ENCODE measurements at places on chromosomes 2 and 18. TPM values are rescaled to one million over a fixed set of nuclear protein-coding genes. Genes with fewer than 3 reads are reported as not detected.

Gene L3MBTL4
- total RNA-seq = not detected

Gene TRAF3IP1
- 8.4 TPM for total RNA-seq

Gene PSMA8
- total RNA-seq = not detected

DNA sequence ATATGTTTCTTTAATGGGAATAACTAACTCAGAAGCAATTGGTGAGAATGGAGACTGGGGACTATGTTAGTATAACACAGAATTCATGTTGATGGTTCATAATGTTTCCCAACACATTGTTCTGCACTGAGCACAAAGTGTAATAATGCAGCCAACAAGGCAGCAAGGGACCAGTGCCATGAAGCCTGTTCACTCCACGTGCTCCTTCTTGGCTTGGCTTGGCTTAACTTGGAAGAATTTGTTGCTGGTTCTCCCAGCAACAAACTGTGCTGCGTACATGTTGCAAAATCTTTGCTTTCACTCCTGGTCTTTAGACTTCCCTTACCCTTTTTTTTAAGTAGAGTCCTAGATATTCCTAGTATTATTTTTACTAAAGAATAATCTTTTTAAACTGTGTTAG, 129.7 kb downstream of the MAP3K20 start:
- DNase-seq = peak; percentile 98

- DNase-seq = no peak
Measured at GRCh38 chr18:48061781-48062570, 131.5 kb upstream of the SMAD2 start.

- no peak for DNase-seq
Measured at GRCh38 chr2:96131813-96132745, 6.2 kb downstream of the ASTL start.

DNA sequence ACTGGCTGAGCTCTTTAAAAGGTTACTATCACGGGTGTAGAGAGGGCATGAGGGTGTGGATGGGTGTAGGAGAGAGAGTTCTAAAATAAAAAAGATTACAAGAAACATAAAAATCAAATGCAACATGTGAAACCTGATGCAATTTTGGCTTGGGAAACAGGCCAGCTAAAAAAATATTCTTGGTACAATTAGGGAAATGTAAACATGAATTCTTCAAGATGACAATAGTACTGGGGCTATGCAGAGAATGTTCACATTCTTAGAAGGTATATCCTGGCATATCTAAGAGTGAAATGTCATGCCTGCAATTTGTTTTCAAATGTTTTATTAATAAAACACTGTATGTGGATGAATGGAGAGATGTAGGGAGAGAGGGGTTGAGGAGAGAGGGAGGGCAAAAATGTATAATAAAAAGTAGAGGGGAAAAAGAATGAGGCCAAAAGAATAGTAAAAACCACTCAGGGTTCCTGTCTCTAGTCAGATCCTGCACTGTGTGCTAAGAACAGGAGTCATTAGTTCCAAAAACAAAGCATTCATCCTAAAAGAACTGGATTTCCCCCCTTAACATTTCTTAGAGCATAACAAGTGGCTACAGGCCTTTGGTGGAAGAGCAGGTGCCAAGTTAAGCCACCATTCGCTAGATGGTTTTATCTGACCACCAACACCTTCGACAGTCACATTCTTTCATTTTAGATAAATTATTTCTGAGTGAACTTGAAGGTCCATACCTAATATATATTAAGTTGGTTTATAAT, 77.3 kb downstream of the LPIN2 start:
- DNase-seq = peak; percentile 77

DNA sequence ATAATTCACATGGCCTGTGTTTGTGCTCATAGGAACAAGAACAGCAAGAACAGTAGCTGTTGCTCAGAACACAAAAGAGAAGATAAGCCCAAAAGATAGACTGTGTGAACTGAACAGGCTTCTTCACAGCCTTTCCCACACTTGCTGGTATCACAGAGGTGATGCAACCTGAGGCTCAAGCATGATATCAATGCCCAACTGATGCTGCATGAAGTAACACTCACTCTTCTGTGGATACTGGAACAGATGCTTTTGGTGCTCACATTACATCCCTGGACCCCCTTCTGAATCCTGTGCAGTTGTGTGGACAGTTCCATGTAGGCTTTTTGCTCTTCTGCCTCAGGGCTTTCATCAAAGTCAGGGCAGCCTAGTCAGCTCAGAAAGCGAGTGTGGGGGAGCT, 88.4 kb upstream of the RND3 start:
- no peak for DNase-seq

DNA sequence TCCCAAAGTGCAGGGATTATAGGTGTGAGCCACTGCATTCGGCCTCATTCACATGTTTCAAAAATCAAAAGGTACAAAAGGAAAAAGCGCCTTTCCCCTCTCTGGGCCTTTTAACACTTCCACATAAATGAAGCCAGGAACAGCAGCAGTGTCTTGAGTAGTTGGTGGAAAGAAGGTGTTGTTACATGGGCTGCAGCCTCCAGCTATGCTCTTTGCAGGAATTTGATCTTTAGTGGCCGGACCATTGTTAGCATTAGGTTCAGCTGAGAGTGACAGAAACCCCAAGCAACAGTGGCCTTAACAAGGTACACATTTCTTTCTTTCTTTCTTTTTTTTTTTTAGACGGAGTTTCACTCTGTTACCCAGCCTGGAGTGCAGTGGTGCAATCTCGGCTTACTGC, 59.1 kb downstream of the HS6ST1 start:
- no peak for DNase-seq

GRCh38 chr2:181771356-181771755, 91.0 kb upstream of the NEUROD1 start:
- no peak for DNase-seq

DNA sequence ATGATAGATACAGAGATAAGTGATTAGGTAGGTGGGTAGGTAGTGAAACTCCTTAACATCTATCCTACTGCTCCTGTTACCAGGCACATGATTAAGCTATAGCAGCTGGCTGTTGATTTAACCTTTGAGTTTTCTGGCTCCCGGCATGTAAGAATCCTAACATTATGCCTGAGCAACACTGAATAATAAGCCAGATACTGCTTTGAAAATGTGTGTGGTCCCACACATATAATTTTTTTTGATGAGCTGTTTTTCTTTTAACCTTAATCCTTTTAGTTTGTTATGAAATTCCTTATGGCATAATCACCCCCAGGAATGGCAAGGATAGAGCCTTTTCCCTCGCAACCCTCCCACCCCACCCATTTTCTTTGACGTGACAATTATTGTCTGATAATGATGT, 104.2 kb upstream of the NEUROD1 start:
- DNase-seq = peak; percentile 52

DNA sequence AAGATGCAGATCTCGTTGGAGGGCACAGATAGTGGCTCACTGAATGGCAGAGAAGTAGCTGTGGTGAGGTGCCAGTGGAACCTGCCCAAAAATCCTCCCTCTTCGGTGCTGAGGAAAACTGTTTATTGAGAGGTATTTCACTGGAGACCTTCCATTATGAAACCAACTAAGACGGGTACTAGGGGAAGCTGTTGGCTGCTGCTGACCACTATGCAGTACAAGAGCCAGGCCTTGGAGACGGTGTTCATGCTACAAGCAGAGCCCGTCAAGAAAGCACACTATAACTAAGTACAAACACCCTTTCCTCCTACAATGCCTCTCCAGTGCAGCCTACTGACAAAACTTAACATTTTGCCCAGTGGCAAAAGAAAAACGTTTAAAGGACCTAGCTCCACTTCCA, 4.6 kb downstream of the ARL5A start:
- DNase-seq = peak; percentile 30

GRCh38 chr2:23615216-23616020, 230.4 kb downstream of the KLHL29 start:
- DNase-seq = no peak

GRCh38 chr18:21762181-21762772, 21.7 kb downstream of the MIB1 start:
- no peak for DNase-seq

DNA sequence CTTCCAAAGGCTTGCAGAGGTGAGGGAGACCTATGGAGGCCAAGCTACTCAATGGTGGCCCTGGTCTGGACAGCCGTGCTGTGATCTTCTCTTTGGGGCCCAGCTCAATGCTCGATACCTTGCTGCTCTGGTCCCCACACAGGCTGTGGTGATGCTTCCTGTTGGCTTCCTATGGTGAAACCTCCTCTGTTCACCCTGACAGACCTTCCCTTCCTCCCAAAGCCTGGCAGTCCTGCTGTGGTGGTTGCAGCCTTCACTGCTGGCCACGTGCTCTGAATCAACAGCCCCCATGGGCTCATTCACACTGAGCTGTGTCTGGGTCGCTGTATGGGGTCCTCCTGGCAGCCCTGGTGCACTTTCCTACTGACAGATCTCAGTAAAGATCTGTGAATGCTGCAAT, 31.0 kb upstream of the GALR1 start:
- no peak for DNase-seq

DNA sequence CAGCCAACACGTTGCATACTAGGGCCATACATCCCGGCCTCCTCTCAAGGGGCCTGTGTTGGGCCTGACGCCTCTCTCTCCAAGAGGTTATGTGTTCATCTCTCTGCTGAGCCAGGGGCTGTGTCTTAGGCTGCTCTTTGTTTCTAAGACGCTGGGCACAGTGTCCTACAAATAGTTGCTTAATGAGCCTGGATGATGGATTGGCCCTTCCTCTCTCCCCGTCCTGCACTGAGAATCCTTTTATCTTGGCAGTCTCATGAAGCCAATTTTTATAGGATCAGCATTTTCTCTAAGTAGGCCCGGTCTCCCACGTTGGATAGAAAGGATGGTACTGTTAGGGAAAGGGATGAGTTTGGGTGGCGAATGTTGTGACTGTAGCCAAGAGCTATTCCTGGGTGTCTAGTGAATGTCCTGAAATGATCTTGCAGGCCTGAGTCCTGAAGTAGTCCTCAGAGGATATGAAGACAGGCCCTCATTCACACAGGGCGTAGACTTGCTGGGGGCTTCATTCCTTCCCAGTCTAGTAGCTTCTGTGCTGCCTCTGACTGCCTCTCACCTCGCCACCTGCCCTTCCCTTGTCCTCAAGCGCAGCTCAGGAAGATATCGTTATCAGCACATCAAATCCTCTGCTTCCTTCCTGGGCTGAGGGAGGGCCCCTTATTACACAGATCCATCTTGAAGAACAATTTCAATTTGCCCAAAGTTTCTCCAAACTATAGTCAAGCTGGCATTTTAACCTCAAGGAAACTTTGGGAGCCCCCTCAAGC, 8.8 kb downstream of the LBH start:
- no peak for DNase-seq

GRCh38 chr2:65781756-65782155, 349.4 kb upstream of the SPRED2 start:
- DNase-seq = no peak

DNA sequence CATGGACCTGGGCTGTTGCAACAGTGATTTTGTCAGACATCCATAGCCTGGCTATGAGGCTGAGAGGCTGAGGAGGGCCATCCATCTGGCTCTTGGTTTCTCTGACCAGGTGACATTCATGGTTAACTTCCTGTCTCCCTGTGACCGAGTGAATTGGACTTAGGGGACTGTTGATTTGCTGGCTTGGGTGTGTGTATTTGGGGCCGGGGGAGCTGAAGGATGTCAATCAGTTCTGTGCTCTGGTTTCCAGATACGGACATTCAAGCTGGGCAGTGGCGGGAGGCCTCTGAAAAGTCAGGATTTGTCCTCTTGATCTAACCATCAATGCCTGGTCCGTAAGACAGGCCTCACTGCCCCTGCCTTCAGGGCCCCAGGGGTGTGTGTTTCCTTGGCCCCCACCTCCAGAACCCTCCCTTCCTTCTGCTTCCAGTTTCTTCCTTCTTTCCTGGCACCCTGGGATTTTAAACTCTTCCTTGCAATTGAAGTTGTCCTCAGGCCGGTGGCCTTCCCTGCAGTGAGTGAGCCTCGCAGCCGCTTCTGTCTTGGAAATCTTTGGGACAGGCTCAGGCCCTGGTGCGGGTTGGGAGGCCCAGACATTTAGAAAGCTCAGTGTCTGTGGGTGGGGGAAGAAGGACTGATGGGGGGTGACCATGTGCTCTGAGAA, 54.7 kb upstream of the HAAO start:
- no peak for DNase-seq

DNA sequence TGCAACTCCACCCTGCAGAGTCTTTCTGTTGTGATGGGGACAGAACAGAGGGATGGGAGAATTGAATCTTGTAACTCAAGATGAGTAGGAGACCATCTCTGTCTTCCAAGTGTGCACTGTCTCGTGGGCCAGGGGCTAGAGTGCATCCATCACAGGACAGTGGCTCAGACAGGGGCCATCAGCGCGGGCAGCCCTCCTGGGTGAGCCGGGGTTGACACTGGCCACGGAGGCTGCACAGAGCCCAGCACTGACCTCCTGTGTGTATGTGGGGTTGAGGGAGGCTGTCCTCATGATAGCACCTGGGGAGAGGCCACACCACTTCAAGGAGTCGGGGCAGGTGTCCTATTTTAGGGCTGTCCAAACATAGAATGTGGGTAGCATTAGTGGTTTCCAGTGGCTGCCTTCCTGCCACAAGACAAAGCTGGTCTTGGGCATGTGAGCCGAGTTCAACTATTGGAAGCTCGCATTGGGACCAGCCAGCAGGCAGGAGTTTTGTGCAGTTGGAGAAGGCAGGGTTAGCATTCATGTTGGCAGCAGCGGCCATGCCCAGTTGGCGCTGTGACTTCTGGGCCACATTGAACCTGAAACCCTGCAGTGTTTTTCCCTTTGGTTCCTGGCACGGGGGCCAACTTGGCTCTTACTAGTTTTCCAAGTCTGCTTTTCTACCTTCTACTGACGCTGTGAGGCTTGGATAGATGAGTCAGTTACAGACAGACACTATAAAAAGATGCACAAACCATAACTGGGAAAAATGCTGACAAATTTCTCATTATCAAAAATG, 45.3 kb downstream of the ACOXL start:
- no peak for DNase-seq

- DNase-seq = no peak
Measured at GRCh38 chr2:873651-874580, 76.7 kb upstream of the SNTG2 start.

- no peak for DNase-seq
Measured at GRCh38 chr2:7436096-7436906, 519.1 kb downstream of the RNF144A start.

- DNase-seq = no peak
Measured at GRCh38 chr18:39602131-39602530, 2036.5 kb upstream of the CELF4 start.

DNA sequence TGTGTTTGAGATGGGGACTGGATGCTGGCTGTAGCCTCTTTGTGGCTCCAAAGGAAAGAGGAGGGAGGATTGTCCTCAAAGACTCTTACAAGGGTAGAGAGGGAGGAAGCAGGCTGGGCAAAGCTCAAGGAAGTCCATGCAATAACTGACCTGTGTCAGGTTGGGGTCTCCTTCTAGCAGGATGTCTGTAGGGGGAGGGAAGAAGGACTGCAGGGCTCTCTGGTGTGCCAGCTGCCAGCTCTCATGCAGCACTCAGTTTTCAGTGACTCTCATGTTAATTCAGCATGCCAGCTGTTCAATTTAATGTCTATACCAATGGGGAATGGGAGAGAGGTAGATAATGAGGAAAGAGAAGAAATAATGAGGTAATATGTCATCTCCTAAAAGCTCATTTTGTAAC, 85.3 kb upstream of the RANBP2 start:
- DNase-seq = no peak

All from fibroblast of the aortic adventitia (primary cell).